ENCODE measurements at places on chromosomes 4 and X.

DNA sequence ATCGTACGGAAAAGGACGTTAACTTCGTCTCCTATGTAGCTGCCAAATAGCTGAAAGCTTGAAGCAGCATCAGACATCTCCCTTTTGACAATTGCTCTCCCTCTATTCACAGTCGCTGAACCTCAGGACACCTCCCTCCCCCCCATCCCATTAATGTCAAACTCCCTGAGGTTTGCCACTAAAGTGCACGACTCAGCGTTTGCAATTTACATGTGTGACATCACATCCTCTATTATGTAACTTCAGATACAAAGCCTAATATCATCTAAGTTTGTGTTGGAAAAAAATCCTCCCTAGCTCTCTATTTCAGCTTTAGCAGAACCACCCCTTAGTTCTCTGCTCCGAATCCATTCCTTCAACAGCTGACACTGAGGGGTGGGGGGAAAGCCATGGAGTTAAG, 5.5 kb upstream of the NR3C2 start:
- DNase-seq: peak; percentile 39

GRCh38 chr4:141501931-141502330, 134.5 kb upstream of the IL15 start:
- DNase-seq: no peak

DNA sequence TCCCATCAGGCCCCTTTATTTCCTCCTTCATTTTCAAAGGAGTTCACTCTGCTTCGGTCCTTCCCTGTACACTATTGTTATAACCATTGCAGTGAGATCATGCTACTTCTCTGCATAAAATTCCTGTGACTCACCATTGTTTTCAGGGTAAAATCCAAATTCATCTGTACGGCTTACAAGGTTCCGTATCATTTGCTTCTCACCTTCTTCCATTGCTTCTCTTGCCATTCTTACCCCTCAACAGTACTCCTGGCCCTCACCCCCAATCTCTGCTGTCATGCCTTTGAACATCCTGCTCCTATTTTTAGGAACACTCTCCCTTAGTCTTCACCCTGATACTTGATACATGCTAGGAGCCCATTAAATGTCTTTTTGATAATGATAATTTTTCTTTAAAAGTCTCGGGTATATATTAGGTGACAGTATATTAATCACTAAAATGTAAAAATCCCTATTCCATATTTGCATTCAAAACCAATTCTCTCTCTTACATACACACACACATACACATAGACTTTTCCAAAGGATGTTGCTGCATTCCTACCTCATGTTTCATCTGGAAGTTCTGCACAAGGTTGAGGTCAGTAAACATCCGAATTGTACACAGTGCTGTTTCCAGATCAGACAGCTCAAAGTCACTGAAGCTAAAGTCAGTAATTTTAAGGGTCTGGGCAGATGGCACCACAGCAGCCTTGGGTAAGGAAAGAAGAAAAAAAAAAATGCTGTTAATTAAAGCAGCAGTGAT, 103.4 kb downstream of the PDE5A start:
- no peak for DNase-seq

- no peak for DNase-seq
Measured at GRCh38 chr4:108060164-108060563, 70.5 kb downstream of the HADH start.

DNA sequence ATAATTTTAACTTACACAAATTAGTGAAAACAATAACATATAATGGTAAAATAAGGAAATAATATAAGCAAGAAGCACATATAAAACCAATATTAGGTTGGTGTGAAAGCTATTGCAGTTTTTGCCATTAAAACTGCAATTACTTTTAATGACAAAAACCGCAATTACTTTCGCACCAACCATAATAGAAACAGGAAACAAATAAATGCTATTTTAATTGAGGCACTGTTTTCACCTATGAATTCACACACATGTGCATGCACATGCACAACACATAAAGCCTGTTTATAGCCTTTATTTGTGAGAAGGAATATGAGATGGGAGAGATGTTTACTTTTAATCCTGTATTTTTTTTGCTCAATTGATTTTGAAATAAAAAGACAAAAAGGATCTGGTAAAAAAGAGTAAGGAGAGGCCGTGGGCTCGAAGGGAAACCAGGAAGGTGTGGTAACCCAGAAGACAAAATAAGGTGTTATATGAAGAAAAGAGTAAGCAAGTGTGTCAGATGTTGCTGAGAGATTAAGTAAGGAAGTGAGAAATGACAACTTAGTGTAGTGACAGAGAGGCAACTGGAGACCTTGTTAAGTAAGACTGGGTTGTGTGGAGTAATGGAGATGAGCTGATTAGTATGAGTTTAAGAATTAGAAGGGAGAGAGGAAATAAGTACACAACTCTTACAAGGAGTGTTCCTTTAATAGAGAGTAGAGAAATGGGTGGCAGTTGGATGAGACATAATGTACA, 69.0 kb downstream of the KLHL13 start:
- DNase-seq: no peak

DNA sequence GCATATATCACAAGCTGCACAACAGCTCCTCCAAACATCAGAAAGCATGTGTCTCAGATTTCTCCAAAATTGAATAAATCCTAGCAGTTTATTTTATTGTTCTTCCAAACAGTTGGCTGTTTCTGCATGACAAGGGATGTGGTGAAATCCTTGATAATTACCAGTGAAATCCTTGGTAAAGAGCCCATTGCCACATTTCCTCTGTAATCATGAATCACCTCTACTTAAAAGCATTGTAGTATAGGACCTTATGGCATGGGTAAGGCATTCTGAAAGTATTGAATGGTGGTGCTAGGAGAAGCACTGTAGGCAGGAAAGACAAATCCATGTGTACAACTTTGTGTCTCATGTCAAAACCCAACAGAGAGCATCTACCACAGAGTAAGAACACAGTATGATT, 135.8 kb upstream of the NDST3 start:
- DNase-seq: no peak

DNA sequence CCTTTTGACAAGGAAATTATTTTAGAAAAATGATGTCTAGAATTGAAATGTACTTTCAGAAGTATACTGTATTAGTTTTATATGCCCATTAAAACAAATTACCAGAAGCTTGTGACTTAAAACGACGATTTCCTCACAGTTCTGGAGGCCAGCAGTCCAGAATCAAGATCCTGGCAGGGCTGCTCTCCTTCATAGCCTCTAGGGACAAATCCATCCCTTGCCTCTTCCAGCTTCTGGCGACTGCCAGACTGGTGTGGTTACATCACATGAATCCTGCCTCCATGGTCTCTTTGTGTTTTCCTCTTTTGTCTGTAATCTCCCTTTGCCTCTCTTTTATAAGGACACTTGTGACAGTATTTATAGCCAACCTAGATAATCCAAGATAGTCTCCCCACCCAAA, 97.1 kb downstream of the IQCM start:
- DNase-seq: no peak

DNA sequence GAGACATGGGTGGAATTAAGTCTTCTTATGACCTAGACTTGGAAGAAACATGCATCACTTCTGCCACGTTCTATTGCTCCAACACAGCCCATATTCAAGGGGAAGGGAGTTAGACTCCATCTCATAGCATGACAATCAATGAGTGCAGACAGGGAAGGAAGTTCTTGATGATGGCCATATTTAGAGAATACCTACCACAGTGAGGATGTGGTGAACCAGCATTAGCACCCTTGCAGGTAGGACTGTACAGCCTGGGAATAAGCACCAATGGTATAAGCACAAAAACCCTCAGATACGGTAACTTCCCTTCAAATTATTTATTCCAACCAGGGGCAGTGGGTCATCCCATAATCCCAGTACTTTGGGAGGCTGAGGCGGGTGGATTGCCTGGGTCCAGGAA, 29.8 kb downstream of the PAGE2 start:
- no peak for DNase-seq

GRCh38 chr4:112145790-112146501, 692 bp downstream of the FAM241A start:
- DNase-seq: peak; percentile 59

GRCh38 chr4:39528061-39528465, 824 bp upstream of the UGDH start:
- DNase-seq: no peak

- no peak for DNase-seq
Measured at GRCh38 chrX:93420525-93421082, 252.8 kb downstream of the NAP1L3 start.

DNA sequence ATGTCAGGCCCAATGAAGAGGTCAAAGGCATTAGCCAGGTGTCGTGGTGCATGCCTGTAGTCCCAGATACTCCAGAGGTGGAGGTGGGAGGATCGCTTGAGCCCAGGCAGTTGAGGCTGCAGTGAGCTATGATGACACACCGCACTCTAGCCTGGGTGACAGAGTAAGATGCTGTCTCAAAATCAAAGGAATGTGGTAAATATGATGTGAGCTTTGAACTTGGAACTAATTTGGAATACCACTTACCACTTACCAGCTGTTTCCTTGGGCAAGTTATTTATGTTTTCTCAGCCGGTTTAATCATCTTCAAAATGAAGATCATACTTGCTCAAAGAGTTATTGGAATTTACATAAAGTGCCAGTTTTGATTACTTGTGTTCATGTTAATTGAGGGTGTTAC, 23.8 kb upstream of the SEPSECS start:
- DNase-seq: no peak

DNA sequence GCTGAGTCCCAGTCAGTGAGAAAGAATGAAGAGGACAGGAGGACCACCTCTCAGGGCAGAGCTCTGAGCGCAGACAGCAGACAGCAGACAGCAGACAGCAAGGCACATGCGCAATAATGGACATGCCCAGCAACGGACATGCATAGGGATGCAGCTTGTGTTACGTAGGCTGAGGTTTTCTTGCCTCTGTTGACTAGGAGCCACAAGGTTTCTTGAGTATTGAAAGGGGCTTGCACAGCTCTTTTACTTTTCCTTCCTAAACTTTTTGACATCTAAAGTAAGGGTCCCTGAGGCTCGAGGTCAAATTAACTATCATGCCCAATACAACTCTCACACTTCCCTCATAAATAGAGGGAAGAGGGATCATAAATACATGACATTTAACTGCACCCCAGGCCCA, at the start of gene PAGE3:
PAGE3 (minus strand) TSS at position 101 of the 400 bp plus-strand sequence. CDS start 1,013 bp downstream, outside the sequence.
- DNase-seq: no peak

DNA sequence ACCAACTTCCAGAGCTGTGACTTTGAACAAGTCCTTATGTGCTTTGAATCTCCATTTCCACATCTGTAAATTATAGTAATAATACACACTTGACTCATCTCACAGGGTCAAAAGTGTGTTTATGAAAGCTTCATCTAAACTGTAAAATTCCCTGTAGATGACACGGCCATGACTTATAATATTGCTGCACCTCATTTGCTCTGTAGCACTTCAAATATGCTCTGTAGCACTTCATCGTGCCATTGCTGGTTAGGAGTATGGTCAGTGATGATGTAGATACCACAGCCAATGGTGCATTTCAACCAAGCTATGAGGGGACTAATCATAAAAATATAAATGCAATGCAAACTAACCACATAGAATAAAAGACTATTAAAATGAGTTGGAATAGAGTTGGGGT, 318.6 kb downstream of the ANK2 start:
- DNase-seq: no peak

DNA sequence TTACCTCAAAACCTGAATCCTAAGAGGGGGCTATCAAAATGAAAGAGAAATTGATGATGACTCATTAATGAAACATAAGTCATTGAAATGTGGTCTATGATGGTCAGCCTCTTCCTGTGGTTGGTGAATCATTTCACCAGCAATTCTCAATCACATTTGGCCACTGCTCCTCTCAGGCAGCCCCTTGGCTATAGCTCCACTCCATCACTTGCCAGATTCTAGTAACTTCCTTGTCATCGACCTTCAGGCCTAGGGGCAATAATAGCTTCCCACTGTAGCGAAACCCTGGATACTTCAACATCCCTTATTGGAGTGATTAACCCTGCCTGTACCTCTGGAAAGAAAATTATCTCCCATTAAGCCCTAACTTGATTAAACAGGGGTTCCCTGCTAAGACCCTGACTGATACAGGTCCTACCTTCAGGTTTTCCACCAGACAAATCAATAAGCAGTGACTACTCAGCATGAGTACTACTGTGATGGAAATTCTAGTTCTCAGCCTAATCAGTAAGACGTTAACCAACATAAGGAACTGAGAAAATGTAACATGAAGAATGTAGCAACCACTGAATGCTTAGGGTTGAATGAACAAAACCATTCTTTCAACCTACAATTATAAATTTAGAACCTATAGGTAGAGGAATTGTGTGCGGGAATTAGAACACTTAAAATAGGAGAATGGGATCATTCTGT, 30.4 kb downstream of the ADH7 start:
- DNase-seq: no peak

GRCh38 chr4:26433556-26433955, 56.7 kb downstream of the CCKAR start:
- DNase-seq: no peak

- no peak for DNase-seq
Measured at GRCh38 chr4:16717266-16717970, 181.0 kb downstream of the LDB2 start.

DNA sequence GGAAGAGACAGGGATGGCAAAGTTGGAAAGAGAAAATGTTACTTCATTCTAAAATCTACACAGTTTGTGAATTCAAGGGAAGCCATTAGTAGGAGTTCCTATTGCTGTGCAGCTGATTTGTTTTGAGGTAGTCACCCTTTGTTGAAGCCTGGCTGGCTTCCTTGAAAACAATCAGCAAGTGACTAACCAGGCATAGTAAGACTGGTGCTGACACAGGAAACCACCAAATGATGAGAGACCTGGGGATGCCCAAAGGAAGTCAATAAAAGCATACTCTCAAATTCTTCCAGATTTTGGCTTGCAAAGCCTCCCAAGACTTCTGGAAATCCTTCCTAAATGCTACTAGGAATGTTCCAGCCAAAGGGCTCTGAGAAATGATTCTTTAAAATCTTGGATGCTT, 23.9 kb upstream of the PRDM8 start:
- peak; percentile 78 for DNase-seq

GRCh38 chrX:70998411-70999027, 67.6 kb upstream of the SLC7A3 start:
- no peak for DNase-seq

- no peak for DNase-seq
Measured at GRCh38 chr4:61152433-61152832, 47.7 kb upstream of the ADGRL3 start.

GRCh38 chr4:186405957-186406356, 140.0 kb downstream of the F11 start:
- no peak for DNase-seq

- DNase-seq: no peak
Measured at GRCh38 chr4:106032851-106033286, 137.6 kb downstream of the NPNT start.

GRCh38 chr4:84751707-84752106, 168.8 kb downstream of the CDS1 start:
- no peak for DNase-seq
